ENCODE measurements at places on chromosomes 1 and 21.

- no peak for DNase-seq
Observed at GRCh38 chr1:22850681-22851080, 122.0 kb downstream of the LACTBL1 start.

DNA sequence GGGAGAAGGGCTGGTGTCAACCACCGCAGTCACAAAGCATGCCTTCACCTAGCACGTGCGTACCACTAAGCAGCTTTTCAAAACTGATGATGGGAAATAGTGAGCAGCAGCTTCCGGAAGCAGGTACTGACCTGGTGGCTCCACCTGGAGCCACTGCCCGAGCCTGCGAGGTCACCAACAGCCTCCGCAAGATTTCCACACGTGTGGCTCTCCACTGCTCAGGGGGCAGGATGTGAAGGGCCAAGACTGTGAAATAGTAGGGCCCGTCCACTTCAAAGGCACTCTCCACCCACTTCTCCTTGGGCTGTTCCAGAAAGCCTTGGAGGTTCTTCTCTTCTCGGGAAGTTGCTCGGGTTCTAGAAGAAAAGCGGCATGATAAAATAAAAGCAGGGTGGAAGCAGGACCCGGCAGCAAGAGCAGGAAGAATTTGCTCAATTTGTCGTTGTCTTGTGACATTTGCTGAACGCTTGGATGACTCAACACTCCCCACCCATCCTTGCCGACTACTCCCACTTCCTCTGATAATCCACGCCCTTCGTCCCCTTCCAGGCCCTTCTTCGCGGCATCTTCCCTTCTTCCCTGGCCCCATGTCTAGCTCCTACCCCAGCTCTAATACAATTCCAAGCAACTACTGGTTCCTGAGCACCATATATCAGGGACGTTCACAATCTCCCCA is 124.9 kb upstream of the IFFO2 start:
- DNase-seq = no peak

- DNase-seq = peak; percentile 96
Observed at GRCh38 chr1:38873027-38873969, at the start of gene MYCBP. TSS of gene MYCBP (minus strand) at chr1:38873348. CDS start at chr1:38873305, 43 bp downstream.

DNA sequence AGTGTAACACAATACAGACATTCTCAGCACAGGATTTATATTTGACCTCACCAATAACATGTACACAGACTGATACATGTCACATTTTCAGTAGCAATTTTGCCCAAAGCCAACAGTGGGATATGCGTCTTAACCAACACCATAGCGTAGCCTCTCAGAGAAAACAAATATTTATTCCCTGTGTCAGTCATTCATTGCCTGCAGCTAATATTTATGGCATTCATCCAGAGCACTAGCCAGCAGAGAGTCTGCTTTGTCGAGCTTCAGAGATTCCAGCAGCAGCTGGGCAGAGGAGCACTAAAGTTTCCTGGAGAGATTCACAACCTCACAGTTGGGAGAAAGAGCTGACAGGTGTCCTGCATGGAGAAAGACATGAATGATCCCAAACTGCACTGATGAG is 400.7 kb upstream of the DAB1 start:
- no peak for DNase-seq

DNA sequence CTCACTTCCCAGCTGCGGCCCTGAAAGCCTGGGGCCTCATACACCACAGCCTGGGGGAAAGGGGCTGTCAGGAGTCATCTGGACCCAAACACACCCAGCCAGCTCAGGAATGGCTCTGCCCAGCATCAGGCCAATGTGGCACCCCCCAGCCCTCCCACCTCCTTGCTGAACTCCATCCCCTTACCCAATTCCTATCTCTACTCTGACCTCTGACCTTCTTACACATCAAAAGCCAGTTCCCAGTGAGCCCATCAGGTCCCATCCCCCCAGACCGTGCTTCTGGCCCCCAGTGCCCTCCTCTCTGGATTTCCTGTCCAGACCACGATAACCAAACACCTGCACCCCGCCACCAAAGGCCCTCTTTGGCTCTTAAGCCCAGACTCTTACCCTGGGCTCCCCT is 16.3 kb downstream of the CRYBG2 start:
- no peak for DNase-seq

DNA sequence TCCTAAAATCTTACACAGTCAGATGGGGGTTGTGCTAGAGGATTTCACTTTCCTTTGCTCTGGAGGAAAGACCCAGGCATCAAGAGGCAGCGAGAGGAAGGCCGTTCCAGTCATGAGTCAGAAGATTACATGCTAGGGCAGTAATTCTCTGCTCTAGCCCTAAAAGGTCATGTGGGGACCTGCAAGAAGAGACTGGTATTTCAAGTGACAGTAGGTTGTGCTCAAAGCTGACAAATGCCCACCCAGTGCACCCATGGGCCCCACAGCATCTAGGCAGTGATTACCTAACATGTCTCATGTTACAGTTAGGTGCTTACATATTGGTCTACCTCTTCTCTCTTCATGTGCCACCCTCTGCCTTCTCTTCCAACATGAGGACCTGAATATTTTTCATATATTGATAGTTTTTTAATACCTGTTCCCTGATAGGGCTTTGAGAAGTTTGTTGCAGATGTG is 99.7 kb upstream of the BEND5 start:
- no peak for DNase-seq

DNA sequence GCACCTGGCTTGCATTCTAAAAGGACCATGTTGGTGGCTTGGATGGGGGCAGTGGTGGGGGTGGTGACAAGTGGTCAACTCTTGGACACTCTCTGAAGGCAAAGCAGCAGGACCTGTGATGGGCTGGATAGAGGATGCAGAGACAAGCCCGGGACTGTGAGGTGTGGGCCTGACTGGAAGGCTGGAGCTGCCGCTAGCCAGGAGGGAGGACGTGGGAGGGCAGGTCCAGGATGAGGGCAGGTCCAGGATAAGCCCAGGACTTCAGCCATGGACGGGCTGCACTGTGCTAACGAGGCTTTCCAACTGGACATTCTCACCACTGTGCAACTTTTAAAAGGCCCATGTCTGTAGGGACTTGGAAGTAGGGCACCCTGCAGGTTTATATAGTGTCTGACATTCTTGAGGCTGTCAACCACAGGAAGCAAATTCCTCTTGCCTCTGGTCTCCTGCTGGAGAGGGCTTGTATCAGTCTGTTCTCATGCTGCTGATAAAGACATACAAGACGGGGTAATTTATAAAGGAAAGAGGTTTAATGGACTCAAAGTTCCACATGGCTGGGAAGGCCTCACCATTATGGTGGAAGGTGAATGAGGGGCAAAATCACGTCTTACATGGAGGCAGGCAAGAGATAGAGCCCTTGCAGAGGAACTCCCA is 8.3 kb upstream of the C1orf167 start:
- DNase-seq = no peak

DNA sequence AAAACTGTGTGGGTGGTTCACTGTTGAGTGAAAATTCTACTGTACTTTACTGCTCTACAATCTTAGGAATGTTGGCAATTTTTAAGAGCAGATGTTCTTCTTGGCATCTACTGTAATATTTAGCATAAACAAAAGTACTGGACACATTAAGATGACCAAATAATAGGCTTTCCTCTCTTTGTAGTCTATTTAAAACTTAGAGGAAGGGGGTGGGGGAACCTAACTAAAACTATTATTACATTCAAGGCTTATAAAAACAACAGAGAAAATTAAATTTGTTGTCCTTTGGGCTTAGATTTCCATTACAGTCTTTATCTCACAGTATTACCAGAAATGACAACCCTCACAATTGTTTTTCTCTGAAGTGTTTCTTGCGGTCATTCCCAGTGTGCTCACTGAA is 181.2 kb downstream of the PLPPR4 start:
- DNase-seq = no peak

GRCh38 chr1:201774224-201774982 is 54.6 kb upstream of the IPO9 start:
- no peak for DNase-seq

DNA sequence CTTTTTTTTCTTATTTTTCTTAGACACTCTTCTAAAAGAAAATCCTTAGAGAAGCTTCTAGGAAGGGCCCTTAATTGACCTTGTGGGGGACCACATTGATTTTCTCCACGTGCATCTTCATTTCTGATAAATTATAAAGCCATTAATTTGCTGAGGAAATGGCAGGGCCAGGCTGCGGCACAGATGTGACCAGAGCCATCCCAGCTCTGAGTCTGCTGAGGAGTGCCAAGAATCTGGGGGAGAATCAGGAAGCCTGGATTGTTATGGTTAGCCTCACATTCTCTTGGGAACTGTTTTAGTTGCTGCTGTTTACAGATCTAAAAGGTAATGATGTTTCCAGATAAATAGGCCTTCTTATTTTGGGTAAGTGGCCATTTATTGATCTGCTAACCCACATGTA is 16.2 kb downstream of the PROX1 start:
- no peak for DNase-seq

- no peak for DNase-seq
Observed at GRCh38 chr1:216702170-216702569, 21.1 kb downstream of the ESRRG start.

- DNase-seq = no peak
Observed at GRCh38 chr1:161824618-161825017, 58.5 kb downstream of the ATF6 start.

DNA sequence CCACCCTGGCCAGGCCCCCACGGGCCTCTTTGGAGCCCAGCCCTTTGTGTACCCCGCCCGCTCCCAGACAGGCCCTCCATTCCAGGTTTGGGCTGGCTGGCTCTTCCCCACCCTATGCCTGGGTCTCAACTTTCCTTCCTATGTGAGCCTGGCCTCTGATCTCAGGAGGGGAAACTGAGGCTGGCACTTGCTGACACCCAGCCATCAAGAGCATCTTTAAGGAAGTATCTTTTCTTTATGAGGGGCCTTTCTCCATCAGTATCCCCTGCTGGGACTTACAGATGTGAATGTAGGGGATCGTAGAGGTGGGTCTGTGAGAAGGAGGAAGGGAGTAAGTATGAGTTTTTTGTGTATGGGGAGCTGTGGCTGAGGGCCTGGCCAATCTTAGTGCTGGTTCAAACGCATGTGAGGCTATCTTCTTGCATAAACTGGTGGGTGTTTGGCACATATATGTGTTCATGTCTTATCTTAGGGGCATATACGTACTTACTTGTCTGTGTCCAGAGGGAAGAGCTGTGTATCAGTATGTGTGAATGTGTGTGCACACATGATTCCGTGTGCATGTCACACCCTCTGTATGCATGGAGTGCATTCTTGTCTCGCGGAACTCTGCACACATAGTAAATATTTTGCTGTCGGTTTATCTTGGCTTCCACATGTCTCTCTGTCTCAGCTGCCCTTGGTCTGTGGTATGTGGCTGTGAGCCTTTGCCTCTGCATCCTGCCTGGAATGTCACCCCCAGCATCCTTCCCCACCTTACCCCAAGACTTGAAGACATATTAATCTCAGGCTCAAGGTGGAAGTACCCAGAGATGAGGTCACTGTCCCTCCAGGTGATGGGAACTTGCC is 5.4 kb downstream of the NECTIN4 start:
- DNase-seq = no peak

- DNase-seq = no peak
Observed at GRCh38 chr1:239913141-239913585, 178.5 kb upstream of the FMN2 start.

GRCh38 chr1:86318436-86318835 is 77.7 kb downstream of the ODF2L start:
- DNase-seq = no peak

DNA sequence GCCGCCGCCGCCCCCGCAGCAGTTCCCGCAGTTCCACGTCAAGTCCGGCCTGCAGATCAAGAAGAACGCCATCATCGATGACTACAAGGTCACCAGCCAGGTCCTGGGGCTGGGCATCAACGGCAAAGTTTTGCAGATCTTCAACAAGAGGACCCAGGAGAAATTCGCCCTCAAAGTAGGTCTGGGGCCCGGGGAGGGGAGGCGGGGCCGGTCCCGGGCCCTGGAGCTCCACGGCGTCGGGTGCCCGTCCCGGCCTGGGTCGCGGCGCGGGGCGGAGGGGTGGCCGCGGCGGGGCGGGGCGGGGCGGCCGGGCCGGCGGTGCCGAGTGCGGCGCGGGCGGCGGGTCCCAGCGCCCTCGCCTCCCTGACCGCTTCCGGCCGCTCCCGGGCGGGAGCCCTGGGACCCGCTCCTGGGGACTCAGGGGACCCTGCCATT is 646 bp downstream of the MAPKAPK2 start:
- DNase-seq = peak; percentile 54

DNA sequence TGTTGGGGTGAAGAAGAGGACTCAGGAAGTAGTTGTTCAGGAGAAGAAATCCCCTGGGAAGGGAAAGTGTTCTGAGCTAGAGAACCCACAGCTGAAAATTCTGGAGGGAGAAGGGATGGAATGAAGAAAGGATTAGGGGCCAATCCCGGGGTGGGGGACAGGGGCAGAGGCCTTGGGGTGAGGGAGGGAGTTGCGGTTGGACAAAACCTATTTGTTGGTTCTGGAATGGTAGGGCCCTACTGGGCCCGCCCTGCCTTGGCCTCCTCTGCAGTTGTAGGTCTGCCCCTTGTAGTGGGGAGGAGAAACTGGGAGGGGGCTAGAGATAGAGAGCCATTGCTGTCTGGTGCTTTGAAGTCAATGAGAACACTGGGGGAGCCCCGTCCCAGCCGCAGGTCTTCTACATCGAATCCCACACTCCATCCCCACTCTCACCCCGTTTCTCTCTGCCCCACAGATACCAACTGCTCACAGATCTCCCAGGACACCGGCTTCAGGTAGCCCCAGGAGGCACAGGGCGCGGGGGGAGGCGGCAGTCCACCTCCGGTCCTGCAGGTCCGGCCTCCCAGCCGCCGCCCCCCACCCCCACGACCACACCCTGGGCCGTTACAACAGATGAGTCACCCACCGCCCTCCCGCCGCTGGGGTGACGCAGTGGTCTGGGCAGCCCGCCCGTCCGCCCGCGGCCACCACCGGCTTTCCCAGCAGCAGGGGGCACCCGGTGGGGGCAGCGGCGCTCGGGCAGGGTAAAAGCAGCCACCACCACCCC is 1.1 kb downstream of the TAGLN2 start:
- DNase-seq = peak; percentile 66

DNA sequence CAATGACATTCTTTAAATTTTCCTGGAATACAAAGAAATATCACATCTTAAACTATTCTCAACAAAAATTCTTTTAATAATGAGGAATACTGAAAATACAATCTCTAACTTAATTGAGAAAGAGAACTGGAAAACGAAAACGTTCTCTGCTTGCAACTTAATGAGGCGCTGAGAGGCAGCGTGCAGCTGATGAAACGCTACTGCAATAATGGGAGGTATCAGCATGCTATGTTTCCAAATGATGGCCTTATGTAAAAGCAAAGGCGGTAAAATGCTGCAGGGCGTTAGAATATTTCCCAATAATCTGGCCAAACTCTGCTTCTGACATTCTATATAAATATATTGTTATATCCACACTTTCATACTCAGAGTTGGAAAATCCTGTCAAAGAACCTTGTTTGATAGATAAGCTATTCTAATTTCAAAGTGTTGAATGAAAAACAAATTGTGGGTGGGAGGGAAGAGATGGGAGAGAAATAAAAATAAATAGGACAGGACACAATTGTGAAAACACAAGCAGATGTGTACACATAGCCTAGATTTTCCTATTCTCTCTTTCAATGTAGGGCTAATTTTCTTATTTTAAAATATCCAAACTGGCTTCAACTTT is 70.9 kb downstream of the APP start:
- no peak for DNase-seq

DNA sequence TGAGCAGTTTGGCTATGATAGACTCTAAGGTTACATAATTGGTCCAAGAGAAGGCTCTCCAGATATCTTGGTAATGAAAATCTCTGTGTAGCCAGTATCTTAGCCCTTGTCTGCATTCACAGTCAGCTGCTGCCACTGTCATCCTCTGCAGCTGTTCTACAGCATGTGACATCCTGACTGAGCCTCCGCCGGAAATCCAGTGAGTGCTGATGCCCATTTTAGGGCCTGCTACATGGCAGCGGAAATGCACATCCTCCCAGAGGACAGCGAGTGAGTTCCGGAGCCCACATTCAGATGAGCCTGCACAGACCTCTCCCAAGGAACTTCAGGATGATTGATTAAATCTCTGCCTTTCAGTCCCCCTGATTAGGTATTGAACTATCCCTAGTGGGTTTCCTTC is 237.1 kb downstream of the HHIPL2 start:
- DNase-seq = no peak
